ENCODE measurements at places on chromosomes 7 and 10.

DNA sequence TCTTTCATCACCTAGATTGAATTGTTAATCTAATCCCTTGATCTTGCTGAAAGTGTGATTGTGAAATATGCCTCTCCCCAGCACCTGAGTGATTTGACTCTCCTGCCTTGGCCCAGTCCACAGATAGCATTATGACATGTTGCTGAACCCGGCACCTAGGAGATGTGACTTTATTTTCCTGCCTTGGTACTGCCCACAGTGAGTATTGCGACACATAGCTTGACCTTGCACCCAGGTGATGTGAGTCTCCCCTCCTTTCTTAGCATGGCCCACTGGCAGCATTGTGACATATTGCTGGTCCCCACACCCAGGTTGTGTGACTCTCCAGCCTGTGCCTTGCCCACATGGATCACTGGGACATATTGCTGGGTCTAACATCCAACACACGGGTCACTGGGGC lies 32.5 kb upstream of the ZNF107 start:
- DNase-seq: no peak

- DNase-seq: no peak
These were observed 72.2 kb upstream of the MYL10 start for GRCh38 chr7:101701153-101701794.

- no peak for DNase-seq
These were observed 57.8 kb downstream of the TBXAS1 start for GRCh38 chr7:139886899-139887298.

DNA sequence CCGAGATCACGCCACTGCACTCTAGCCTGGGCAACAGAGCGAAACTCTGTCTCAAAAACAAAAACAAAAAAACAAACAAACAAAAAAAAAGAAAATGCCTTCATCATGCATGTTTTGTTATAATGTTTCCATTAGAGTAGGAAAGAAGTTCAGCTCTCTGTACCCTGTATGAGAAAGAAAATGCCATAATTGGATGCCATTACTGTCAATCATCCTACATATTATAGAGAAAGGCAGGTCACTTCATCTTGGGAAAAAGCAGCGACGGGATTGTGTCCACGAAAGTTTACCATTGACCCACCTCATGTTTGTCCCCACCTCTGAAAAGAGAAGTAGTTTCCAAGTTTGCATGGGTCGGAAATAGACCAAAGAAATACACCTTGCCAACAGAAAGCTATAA lies 33.8 kb downstream of the SEC61G start:
- no peak for DNase-seq

- DNase-seq: peak; percentile 81
These were observed 24.5 kb downstream of the STEAP1 start for GRCh38 chr7:90178679-90179278.

GRCh38 chr10:63670291-63670898 lies 149.2 kb downstream of the REEP3 start:
- DNase-seq: no peak

GRCh38 chr10:32417911-32418547 lies 27.9 kb upstream of the CCDC7 start:
- no peak for DNase-seq

- DNase-seq: no peak
These were observed 586 bp upstream of the AOC1 start for GRCh38 chr7:150851492-150852370.

- DNase-seq: no peak
These were observed 29.4 kb upstream of the ABLIM1 start for GRCh38 chr10:114687459-114687858.

DNA sequence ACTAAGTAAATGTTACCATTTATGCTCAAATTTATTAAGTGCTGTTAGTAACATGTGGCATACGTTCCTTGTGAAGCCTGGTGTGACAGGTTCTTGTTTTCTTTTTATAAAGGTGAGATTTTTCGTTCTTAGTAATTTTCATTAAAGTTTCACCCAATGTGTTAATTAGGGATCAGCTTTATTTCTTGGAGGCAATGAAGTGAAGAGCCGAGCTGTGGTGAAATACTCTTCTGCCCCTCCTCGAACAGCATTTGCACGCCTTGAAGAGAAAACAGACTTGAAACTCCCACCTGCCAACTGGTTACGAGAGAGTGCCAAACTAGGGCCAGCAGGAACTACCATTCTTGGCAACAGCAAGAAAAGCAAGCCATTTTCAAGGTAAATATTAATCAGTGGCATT lies 1.5 kb downstream of the EDRF1 start:
- no peak for DNase-seq

DNA sequence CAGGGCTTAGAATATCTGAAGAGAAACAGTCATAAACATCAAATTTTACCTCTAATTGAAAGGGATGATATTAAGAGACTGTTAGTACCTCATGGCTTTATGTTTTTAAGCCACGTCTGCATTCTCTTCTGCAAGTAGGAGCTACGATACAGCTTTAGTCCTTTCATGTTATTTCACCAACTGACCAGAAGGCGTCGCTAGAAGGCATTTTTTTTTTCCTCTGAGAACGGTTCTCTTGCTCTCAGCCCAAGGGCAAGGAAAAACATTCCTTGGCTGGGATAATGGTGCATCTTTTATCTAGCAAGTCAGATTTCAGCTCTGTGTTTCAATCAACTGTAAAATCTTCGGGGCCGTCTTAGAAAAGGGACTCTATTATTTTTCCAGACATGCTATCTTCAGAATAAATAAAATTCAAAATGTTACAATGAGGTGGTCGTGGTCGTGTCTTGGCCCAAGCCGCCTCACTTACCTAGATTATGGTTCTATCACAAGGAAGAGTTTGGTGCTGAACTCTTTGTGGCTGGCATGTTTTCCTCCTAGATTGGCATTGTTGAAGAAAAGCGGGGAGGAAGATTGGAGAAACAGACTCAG lies 41.6 kb upstream of the LYZL2 start:
- DNase-seq: no peak

- DNase-seq: no peak
These were observed 10.9 kb downstream of the DNMBP start for GRCh38 chr10:99998889-99999288.

Measured in HS-5 (cell line).